ENCODE measurements at places on chromosomes 2 and 18.
A peak's percentile ranks its signal among the peaks of the same experiment; 100 is the strongest.

GRCh38 chr2:219404954-219405353, 13.2 kb upstream of the DES start:
- DNase-seq, result no peak

- no peak for DNase-seq
Measured at GRCh38 chr2:174752403-174753037, 11.8 kb downstream of the CHRNA1 start.

DNA sequence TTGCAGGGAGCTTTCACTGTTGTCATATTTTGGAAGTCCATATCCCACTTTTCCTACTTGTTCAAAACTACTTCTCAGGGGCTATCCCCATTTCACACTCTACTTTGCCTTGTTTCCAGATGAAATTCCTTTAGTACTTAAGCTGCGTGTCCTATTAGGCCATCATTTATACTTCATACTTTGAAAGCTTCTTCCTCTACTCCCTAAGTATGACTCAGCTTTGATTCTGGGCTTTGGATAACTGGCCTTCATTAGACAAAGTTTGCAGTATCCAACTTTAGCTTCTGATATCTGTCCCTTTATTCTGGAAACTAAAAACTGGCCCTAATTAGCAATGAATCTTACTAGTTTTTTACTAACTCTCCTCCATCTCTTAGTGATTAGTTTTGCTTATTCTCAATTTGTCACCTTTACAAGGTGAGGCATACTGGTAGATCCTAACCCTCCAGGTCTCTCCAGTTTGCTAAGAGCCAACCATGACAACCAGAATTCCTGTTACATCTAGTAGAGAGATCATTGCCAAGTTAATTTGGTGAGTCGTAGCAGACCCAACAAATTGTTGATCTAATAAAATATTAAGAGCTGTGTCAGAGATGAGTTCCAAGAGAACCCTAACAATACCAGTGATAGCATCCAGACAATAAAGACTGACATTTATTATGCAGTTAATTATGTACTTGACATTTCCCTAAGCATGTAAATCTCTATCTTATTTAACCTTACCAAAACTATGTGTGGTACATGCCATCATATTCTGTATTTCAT, 31.2 kb upstream of the ITGAV start:
- DNase-seq, result no peak

DNA sequence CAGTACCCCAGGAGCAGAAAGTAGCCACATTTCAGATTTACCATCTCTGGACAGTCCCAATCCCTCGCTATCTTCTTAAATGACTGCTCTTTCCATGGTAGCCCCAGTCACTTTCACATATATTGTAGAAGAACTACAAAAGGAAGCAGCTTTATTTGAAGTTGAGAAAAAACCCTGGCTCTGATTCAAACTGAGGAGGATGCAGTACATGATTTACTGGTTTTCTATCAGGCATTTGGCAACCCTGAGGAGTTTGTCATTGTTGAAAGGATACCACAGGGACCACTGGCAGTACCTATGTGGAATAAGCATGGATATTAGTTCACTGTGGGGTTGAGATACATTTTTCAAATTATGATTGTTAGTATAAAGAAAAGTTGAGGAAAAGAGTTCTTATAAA, 640.9 kb upstream of the SETBP1 start:
- no peak for DNase-seq

DNA sequence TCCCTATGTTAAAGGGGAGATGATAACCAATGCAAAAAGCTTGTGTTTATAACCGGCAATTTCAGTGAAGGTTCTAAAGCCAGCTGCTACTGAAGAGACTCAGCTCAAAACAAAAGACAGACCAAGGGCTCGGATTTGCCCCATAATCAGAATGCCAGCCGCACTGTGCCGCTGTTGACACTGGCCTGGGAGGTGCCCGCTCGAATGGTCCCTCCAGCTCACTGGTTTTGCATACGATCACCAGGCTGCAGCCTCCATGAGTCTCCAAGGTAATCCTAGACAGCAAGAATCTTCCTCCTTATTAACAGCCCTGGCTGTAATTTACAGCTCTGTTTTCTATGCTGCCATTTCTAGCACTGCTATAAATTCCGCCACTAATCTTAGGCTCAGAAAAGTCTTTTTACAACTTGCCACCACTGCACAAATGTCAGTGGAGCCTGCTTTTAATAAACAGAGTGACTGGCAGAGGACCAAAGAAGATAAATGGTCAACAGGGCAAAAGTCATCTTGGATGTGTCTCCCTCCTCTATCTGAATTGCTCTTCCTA, 155.7 kb upstream of the SH3BP4 start:
- peak; percentile 12 for DNase-seq

Measured in NCI-H2081 (cell line).